ENCODE measurements at places on chromosomes 7 and 10. TPM values are rescaled to one million over a fixed set of nuclear protein-coding genes. Genes with fewer than 3 reads are reported as not detected.
A peak's percentile ranks its signal among the peaks of the same experiment; 100 is the strongest.

GRCh38 chr7:2099048-2099957 lies 133.4 kb downstream of the MAD1L1 start:
- no peak for DNase-seq

- no peak for DNase-seq
Observed at GRCh38 chr10:383519-383918, 248.3 kb downstream of the ZMYND11 start.

Gene ZNF503
- total RNA-seq = 2.2 TPM

- DNase-seq = no peak
Observed at GRCh38 chr7:50372923-50373322, 68.4 kb downstream of the IKZF1 start.

Gene CPN1
- not detected for total RNA-seq

GRCh38 chr10:84700668-84701369 lies 372.4 kb downstream of the CCSER2 start:
- DNase-seq = no peak

DNA sequence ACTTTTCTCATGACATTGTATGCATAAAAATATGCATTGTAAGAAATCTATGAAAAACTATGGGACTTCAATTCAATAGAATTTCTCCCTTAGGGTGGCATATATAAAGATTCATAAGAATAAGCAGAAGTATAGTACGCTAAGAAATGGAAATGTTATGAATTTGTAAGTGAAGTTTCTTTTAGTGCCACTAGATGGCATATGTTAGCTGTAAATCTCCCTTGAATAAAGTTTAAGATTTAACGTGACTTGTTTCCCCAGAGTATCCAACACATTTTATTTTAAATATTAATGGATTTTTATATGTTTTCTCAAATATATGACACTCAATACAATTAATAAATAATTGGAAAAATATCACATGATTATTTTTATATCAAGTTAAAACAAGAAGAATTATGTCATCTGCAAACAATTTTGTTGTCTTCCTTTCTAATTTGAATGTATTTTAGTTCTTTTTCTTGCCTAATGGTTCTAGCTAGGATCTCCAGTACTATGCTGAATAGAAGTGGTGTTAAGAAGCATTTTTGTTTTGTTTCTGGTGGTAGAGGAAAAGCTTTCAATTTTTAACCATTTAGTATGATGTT lies 287.2 kb downstream of the HGF start:
- DNase-seq = peak; percentile 34

Gene SLC4A2
- 64.9 TPM for total RNA-seq

DNA sequence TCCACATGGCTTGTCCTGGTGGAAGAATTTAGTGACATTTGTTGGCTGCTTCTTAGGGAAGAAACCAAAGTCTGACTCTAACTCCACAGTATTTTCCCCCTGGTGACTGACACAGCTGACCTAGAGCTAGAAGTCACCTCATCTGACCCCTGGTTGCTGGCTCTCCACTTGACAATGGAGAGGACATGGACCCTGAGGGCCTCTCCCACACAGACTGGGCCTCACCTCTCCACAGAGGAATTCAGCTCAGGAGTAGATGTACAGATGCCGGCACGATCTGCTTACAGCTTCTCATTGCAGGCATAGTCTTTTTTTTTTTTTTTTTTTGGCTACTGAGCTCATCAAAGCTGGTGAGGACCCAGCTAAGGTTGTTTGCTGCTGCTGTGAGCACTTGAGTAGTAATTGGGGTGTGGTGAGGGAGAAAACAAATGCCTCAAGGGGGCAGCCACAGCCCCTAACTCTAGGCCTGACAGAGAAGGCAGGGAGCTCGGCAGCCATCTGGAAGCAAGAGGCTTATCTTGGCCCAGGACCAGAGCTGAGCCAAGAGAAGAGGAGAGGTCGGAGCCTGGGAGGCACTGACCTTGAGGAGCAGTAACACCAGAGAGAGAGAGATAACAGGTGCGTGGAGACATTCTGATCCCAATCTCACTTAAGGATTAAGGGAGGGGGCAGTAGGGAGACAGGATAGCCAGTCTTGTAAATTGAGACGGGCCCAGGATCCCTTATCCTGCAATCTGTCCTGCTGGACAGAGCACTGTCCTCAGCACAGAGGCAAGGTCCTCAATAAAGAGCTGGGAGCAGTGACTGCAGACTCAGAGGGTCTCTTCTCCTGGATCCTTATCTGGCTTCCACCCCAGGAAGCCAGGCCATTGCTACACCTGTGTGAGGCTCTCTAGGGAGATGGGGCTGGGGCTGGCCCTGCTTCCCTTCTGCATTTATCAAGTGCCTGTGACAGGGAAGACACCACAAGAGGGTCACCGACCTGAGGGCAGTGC lies 9.4 kb downstream of the PRSS58 start:
- no peak for DNase-seq

GRCh38 chr7:158299607-158300006 lies 288.0 kb downstream of the PTPRN2 start:
- no peak for DNase-seq

DNA sequence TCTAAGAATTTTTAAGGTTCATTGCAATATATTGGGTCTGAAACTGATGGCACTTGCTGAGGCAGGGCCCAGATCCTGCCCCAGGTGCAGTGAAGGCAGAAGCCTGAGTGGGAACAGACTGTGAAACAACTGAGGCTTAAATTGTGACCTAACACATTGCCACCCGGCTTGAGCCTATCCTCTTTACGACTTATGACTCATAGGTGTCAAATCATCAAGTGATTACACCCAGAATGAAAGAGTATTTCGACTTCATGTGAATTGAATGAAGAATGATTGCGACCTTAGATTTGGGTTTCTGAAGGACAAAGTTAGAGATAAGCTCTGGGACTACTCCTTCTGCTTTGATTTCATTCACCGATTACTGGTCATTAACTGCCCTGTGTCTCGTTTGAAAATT lies 200.9 kb downstream of the CREB5 start:
- DNase-seq = no peak

DNA sequence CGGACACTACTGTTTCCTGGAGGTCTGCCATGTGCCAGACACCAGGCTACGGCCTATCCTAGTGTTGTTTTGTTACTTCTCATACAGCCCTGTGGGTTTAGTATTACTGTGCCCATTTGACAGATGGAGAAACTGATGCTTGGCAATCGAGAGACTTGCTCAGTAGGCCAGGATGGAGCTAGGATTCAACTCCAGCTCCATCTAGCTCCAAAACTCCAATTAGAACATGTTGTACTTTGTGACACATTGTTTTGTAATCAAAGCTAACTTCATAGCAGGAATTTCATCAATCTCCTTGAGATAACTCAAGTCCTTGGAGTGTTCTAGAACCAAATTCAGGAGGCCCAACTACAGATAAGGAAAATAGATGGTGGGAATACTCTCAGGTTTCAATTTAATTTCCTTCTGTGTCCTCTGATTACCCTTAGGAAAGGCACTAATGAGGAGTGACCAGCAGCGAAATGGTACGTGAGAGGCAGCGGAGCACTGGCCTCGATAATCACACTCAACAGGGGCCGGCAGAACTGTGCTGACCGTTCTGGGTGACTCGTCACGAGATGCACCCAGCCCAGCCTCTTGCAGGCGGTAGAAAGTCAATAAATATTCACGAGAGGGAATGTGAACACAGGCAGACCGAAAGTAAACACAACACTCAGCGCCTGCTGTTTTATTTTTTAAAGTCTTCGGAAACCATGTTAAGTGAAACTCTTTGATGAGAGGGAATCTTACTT lies 269.6 kb upstream of the NEBL start:
- DNase-seq = no peak

- peak; percentile 47 for DNase-seq
Observed at GRCh38 chr7:31958226-31958625, 112.0 kb downstream of the PDE1C start.

Gene HTR7
- 7.3 TPM for total RNA-seq

DNA sequence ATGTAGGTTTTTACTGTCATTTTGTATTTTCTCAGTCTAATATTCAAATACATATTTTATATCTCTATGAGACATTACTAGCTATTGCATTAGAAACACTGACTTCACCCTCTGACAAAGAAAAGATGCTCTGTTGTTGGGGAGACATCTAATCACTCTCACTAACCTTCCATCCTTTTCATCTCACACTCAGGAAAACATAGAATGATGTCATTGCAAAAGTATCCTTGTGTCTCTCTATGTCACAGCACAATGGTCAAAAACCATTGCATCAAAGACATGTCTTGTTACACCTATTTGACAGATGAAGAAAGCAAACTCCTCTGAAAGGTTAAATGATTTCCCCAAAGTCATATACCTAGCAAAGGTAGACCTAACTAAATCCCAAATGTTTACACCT lies 231.3 kb upstream of the PTN start:
- no peak for DNase-seq

- peak; percentile 48 for DNase-seq
Observed at GRCh38 chr10:129864601-129865126, 99.4 kb downstream of the EBF3 start.

DNA sequence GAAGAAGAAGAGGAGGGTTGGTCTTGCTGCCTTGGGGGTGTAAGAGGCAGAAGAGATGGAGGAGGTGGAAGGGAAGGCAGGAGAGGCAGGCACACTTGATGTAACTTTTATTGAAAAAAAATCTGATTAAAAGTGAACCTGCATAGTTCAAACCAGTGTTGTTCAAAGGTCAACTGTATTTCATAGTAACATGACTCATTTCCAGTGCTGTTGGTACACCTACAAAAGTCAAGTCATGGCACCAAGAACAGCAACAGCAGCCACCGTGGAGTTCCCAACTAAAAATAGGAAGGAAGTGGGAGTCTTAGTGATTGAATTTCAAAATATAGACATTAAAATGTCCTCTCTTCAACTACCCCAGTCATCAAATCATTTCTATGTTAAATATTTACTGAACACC lies 88.5 kb downstream of the CTNNA3 start:
- no peak for DNase-seq

- DNase-seq = peak; percentile 94
Observed at GRCh38 chr10:89278034-89278535, 23.8 kb upstream of the IFIT2 start.

Gene GALNT17
- not detected for total RNA-seq

Gene ADCK2
- 16.8 TPM for total RNA-seq

DNA sequence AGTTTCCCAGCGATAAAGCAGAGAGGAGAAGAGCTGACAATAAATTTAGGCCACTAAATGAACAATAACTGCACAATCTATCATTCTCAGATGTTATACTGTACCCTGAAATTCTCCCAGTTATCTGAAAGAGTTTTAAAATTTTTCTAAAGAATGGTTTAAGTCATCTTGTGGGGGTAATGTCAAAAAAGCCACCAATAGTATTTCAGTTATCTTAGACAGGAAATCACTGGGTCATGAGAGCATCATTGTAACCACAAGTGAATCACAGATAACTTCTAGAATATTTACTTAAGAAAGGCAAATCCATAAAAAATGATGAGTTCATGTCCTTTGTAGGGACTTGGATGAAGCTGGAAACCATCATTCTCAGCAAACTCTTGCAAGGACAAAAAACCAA lies 147.1 kb downstream of the DNAJB9 start:
- no peak for DNase-seq

DNA sequence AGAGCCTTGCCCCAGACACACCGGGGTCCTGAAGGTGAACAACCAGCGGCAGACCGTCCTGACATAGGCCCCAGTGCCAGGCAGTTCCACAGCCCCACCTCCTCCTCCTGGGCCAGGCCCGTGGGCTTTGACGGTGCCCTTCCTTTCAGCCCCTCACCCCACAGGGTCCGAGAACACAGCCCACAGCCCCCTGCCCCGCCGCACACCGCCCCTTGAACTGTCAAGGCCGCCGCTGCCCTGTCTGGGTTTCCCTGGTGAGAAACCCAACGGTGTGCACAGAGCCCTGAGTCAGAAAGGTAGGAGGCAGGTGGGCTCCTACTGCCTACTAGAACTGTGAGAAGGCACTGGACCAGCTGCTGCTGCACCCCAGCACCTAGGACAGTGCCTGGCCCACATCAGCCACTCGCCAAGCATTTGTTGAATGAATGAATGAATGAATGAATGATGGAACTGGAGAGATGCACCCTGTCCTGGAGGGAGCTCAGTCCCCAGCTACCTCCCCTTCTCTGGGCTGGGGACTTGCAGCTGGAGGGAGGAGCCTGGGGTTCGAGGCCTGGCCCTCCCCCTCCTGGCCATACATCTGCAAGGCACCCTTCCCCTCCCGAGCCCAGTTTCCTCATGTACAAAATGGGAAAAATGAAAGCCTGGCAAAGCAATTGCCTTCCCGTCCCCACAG lies 117.9 kb downstream of the SLIT1 start:
- DNase-seq = no peak

GRCh38 chr10:76191336-76191735 lies 759.9 kb downstream of the LRMDA start:
- DNase-seq = no peak

DNA sequence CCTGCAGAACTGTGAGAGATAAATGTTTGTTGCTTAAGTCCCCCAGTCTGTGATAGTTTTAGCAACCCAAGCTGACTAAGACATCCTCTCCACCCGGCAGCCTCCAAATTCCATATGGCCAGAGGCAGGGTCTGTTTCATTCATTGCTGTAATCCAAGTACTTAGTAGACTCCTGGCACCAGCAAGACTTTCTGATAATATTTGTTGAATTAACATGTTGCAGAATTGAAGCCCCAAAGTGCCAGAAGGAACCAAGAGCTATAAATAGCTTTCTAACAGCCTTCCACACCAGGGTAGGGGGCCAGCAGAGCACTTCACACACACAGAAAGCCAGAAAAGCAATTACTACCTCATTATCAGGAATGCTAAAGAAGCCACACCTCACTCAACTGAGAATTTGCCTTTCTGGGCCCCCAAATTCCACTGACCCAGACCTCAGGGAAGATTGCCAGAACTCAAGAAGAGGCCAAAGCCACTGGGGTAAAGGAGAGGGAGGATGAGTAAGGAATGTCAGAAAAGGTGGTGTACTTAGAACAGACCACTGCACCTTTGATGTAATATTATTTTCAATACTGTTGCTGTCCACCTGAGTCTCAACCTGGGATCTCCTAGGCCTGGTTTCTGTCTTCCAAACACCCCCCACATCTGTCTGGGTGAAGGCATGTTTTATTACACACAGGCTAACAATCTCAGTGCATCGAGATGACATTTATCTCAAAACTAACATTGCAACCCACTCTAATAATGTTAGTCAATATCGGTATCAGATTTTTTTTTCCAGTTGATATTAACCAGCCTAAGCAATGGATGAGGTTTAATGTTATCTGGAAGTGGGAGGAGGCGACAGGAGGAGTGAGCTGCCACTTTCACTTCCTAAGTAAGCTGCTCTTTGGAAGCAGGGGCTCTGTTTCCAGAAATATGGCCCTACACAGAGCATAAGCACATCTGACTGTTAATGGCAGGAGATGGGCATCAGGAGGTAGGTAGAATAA lies 5.5 kb downstream of the NOD1 start:
- peak; percentile 53 for DNase-seq

Gene JAKMIP3
- total RNA-seq = not detected

Gene TLL2
- under 0.01 TPM for total RNA-seq

Gene PDK4
- total RNA-seq = 2.3 TPM

GRCh38 chr7:46288861-46289260 lies 367.8 kb upstream of the IGFBP3 start:
- no peak for DNase-seq

Gene CC2D2B
- total RNA-seq = not detected

Data from RPMI7951 (cell line).